ENCODE measurements at places on chromosomes 11 and 22. TPM values are rescaled to one million over a fixed set of nuclear protein-coding genes. Genes with fewer than 3 reads are reported as not detected.

ZNF280B gene
- polyA plus RNA-seq, result 1.2 TPM

RNF26 gene
- polyA plus RNA-seq, result 26.6 TPM

FAM227A gene
- 1.9 TPM for polyA plus RNA-seq

ABCC8 gene
- polyA plus RNA-seq, result 0.71 TPM

MYO7A gene
- 0.08 TPM for polyA plus RNA-seq

PARVA gene
- polyA plus RNA-seq, result 27.6 TPM

PGA4 gene
- polyA plus RNA-seq, result not detected

SLC7A4 gene
- 0.02 TPM for polyA plus RNA-seq

SEPTIN5 gene
- 10.4 TPM for polyA plus RNA-seq

MPEG1 gene
- polyA plus RNA-seq, result not detected

Measured in SK-N-SH (cell line).